ENCODE measurements at places on chromosomes 13 and 19.

- no peak overlapping the region for H3K4me3 ChIP-seq
- H3K27ac ChIP-seq = no peak overlapping the region
- no peaks in the 10 kb centered on the region for H3K27me3 ChIP-seq
- DNase-seq = no peak
- H3K4me1 ChIP-seq = no peaks in the 10 kb centered on the region
Observed at GRCh38 chr19:50047671-50048070, 21.9 kb downstream of the ZNF473 start.

- H3K4me1 ChIP-seq = no peaks in the 10 kb centered on the region
- no peaks in the 10 kb centered on the region for H3K36me3 ChIP-seq
- H3K4me3 ChIP-seq = no peak overlapping the region
- no peaks in the 10 kb centered on the region for H3K27me3 ChIP-seq
Observed at GRCh38 chr13:76570510-76570971, 315.7 kb downstream of the KCTD12 start.

DNA sequence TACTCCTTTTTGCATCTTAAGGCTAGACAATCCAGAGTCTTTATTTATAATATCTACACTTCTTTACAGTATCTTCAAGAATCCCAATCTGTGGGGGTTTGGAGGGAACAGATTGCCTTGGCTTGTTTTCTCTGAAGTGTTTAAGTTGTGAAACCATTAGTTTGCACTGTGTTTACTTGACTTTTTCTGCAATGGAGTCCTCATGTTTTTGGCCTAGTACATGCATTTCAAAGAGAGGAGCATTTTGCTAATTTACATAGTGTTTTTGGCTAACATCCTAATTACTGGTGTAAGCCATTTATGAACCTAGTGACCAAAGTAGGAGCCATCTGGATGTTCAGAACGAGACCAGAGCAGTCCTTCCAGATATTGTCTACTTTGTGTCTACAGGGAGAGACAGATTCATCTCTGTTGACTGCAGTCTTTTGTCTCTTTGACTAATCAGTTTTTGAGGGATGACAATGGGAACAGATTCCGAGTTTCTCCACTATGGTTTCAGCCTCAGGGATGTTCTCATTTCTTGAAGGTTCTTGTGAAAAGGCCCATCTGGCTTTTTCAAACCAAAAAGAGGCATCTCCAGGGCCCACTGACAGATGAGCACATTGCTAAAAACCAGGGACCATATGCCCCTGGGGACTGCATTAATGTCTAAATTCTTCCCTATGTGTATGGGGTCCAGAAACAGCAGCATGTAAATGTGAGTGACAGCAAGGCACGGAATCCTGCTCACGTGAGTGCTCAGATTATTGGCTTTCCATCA lies 53.4 kb downstream of the ING1 start:
- no peak for DNase-seq
- H3K27me3 ChIP-seq = peaks cover 15% of the 10 kb centered on the region
- no peaks in the 10 kb centered on the region for H3K36me3 ChIP-seq
- no peak overlapping the region for H3K27ac ChIP-seq
- H3K4me1 ChIP-seq = no peaks in the 10 kb centered on the region
- no peak overlapping the region for H3K4me3 ChIP-seq

- no peaks in the 10 kb centered on the region for H3K4me1 ChIP-seq
- DNase-seq = peak; percentile 1
- no peak overlapping the region for H3K4me3 ChIP-seq
Observed at GRCh38 chr13:81540777-81541176, 1199.9 kb upstream of the SPRY2 start.

DNA sequence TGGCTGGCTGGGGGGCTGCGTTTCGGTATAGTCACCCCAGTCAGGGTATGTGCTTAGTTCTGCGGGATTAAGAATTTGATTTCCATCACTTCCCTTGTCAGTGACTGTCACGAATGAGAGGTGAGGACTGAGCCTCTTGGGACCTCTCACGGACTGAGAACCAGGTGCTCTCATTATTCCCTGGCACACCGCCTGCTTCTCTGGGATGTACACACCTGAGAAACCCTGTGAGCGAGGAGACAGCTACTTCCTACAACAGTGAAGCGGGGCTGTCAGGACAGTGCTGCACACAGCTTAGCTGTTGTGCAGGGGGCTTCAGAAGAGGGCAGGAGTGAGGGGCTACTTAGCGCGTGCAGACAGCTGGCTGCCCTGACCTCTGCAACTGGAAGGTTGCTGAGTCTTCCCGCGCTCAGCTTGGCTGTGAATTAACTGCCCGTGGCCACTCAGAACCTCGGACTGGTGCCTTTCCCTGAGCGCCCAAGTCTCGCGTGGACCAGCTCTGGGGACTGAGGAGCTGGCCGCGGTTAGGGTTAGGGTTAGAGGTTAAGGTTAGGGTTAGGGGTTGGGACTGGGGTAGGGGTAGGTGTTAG lies 65.3 kb upstream of the MCF2L start:
- H3K4me3 ChIP-seq = no peak overlapping the region
- no peak overlapping the region for H3K27ac ChIP-seq
- peaks cover 24% of the 10 kb centered on the region for H3K36me3 ChIP-seq
- H3K4me1 ChIP-seq = peaks cover 43% of the 10 kb centered on the region
- no peaks in the 10 kb centered on the region for H3K27me3 ChIP-seq

DNA sequence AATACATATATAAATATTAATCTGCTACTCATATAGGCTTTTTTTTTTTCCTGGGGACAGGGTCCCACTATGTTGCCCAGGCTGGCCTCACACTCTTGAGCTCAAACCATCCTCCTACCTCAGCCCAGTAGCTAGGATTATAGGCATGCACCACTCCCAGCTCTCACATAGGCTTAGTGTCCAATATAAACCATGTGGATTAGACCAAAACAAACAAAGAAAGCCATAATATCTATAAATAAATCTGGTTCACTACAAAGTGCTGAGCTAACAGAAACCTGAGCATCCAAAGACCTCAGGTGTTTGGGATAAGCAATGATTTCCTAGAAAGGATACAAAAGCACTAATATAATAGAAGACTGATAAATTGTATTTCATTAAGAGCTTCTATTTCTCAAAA lies 26.0 kb downstream of the TBC1D4 start:
- H3K27ac ChIP-seq = no peak overlapping the region
- no peaks in the 10 kb centered on the region for H3K36me3 ChIP-seq
- H3K27me3 ChIP-seq = no peaks in the 10 kb centered on the region
- H3K4me3 ChIP-seq = no peak overlapping the region
- peaks cover 78% of the 10 kb centered on the region for H3K4me1 ChIP-seq

GRCh38 chr13:43005460-43006236 lies 13.6 kb upstream of the EPSTI1 start:
- H3K36me3 ChIP-seq = no peaks in the 10 kb centered on the region
- H3K4me1 ChIP-seq = peaks cover 39% of the 10 kb centered on the region
- peak; percentile 50 for DNase-seq
- H3K27ac ChIP-seq = no peak overlapping the region
